CD4-positive, alpha-beta T cell treated with Interleukin-10 for 1 hour (primary cell): ENCODE measurements at places on chromosomes 5 and 9.

- peak; percentile 44 for DNase-seq
Measured at GRCh38 chr9:137761032-137761431, 116.5 kb upstream of the CACNA1B start.

DNA sequence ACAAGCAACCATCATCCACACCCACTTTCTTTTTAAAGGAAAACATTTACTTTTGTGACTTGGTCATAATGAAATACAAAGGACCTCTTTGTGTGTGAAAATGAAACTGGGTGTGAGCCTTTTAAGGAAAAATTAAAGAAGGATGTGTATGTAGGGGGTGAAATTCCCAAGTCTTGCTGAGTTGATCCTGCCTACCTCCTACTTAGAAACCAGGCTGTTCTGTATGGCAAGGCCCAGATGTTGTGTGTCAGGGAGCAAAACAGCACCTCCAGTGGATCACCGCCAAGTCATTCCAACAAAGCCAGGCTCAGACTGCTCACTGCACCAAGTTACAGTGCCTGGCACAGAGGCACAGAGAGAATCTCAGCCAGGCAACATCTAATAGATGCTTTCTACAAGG lies 198.5 kb upstream of the FBN2 start:
- DNase-seq, result no peak

GRCh38 chr9:13616491-13617035 lies 337.1 kb upstream of the MPDZ start:
- no peak for DNase-seq

DNA sequence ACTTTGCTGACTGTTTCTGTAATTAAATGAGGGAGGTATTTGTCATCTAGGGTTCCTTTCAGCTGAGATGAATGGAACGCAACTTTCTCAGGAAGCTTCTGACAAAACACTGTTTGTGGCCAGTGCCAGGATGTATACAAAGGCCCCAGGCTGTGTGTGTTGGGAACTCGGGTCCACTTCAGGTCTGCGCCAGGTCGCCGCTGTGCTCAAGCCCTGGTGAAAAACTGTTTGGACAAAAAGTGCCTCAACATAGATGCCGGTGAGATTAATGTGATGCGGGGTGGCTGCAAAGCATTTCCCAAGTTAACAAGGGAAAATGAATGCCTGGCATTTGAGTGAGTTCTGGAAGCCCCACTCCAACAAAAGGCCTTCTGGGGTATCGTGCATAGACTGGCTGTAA lies 156.4 kb downstream of the GABBR2 start:
- DNase-seq, result no peak

GRCh38 chr9:124427281-124427680 lies 12.0 kb upstream of the PSMB7 start:
- DNase-seq, result no peak

DNA sequence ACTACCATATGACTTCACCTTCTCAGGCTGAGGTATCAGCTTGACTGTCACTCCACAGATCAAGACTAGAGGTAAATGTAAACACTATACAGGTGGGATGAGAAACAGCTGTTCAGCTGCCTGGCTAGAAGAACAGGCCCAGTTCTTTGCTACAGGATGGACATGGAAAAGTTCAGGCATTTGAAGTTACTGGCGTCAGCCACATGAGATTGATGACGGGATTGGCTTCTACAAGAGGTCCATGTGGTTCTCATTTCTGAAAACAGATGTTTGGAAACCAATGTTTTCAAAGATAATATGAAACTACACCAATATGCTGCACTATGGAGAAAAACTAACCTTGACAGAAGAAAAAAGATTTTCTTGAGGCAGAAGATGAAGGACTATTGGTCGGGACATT lies 324.1 kb downstream of the CDH10 start:
- DNase-seq, result no peak

- DNase-seq, result no peak
Measured at GRCh38 chr9:5122116-5122515, 63.3 kb downstream of the INSL6 start.

DNA sequence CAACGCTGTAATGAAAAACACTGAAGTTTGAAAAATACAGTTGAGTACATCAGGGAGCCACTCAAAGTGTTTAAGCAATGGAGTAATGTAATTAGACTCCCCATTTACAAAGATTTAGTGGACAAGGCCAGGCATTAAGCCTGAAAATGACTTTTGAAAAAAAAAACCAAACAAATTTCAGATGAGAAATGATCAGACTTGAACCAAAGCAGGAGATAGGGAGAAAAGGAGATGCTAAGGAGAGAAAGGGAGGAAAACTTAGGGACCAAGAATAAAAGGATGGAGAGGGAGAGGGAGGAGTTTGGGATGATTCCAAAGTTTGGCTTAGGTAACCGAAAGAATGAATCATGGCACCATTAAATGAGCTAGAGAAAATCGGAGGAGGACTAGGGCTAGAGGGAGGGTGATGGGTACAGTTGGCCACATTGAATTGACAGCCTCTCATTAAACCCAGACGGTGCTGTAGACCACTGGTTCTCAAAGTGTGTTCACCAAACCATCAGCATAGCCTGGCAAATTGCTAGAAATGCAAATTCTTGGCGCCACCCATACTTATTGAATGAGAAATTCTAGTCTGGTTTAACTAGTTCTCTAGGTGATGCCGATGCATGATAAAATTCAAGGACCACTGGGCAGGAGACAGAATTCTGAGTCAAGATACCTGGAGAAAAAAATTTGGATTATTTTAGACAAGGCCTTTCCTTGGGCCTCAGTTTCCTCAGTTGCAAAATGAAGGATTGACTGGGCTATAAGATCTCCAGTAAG lies 6.2 kb upstream of the CPEB4 start:
- no peak for DNase-seq

- no peak for DNase-seq
Measured at GRCh38 chr5:69444127-69444754, 29.3 kb downstream of the MARVELD2 start.

DNA sequence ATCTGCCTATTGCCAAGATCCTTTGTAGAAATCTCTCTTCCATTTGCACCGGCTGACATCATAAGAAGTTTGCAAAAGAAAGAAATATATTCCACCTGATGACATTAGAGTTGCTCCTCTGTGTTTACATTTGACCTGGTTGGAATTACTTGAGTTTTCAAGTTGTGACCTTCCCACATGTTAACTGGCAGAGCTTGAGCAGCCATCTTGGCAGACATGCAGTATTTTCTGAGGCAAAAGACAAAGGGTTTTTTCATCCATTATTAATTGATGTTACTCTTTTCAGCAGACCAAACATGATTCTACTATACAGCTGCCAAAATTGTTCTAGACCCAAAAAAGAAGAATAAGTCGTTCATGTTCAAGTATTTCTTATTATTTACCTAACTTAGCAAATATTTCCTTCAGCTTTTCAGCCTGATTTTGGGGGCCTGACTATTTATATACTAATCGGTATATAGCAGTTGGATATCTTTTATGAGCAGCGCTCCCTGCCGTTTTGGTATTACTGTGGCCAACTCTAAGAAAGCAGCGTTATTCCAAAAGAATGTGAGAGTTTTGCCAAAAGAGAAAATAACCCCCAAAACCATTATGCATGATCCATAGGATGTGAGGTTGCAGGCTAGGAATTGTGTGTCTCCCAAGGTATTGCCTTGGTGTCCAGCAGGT lies 212.9 kb downstream of the PBX3 start:
- DNase-seq, result no peak

GRCh38 chr9:22214021-22214420 lies 204.9 kb upstream of the CDKN2B start:
- no peak for DNase-seq

- DNase-seq, result peak; percentile 52
Measured at GRCh38 chr9:3478549-3478953, 47.2 kb downstream of the RFX3 start.

DNA sequence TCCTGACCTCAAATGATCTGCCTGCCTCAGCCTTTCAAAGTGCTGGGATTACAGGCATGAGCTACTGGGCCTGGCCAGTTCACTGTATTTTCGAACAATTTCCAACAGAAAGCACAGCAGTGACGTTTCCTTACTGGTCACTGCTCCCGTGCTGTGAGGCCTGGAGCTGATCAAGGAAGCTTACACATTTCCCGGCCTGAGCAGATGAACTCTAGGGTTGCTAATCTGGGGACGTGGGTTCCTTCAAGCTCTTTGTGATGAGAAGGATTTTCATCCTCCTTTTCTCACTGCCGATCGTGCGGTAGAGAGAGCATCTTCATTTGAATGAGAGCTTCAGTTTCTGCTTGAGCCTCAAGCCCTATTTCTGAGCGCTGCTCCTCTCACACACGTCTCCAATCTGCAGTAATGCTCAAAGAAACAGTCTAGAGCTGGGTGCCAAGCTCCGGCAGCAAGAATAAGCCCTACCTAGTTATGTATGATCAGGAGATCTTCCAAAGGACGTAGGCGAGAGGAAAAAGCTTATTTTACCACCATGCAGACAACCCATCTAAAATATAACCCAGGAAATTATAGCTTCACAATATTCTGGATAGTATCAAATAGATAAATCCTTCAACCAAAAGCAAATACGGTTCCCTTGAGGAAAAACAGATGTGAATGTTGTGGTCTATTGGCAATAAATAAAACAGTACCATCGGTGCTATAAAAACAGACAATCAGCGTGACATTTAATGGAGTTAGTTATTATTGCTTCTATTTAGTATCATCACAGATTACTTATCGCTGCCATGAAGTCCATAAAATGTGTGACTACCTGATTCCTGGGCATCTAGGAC lies 7.3 kb upstream of the SPATA24 start:
- DNase-seq, result no peak

DNA sequence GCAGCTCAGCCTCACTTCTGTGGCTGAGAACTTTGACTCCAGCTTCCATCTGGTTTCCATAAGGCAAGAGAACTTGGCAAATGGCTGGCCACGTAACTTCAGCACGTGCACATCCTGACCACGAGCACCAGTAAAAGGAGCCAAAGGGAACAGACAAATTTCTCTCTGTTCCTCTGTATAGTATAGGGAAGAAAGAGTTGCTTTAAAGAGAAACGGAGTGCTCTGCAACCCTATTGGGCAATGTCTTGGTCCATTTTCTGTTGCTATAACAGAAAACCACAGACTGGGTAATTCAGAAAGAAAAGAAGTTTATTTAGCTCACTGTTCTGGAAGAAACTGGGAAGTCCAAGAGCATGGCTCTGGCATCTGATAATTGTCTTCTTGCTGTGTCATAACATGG lies 558.7 kb downstream of the ACTL7B start:
- DNase-seq, result no peak

DNA sequence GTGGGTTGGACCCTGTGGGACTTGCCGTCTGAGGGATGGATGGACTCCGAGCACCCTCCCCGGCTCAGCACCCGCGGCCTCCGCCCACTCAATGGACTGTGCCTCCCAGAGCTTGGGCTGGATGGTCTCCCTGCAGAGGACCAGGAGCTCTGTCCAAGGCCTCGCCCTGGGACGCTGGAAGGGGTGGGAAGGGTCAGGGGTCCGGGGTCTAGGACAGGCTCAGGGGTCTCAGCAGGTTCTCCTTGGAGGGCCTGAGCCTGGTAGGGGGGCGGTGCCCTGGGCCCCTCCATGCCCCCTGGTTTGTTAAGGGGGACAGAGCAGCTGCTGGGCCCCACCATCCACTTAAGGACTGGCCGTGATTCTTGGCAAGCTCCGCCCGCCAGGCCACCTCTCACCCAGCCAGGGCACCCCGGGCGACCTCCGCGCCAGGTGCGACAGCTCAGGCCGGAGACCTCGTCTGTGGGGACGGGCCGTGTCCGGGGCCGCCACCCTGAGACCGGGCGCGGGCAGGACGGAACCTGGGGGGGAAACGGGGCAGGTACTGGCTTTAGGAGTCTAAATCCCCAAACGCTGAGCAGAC lies 29.2 kb downstream of the EXOC3 start:
- DNase-seq, result no peak

DNA sequence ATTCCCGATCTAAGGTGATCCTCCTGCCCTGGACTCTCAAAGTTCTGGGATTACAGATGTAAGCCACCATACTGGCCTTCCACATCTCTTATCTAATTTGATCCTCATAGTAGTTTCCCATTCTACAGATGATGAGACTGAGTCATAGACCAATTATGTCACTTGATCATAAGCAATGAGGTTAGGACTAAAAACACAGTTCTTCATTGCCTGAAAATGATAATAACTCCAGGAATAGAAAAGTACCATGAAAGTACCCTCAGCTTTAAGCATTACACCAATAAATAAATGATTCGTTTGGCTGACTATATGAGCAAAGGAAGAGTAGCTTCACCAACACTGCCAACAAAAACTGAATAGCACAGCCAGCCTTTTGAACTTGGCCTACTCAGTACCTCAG lies 389.5 kb downstream of the ACTL7B start:
- no peak for DNase-seq

- no peak for DNase-seq
Measured at GRCh38 chr9:106874031-106874430, 11.1 kb downstream of the ZNF462 start.

- no peak for DNase-seq
Measured at GRCh38 chr9:126756876-126757415, 47.9 kb upstream of the ZBTB43 start.

DNA sequence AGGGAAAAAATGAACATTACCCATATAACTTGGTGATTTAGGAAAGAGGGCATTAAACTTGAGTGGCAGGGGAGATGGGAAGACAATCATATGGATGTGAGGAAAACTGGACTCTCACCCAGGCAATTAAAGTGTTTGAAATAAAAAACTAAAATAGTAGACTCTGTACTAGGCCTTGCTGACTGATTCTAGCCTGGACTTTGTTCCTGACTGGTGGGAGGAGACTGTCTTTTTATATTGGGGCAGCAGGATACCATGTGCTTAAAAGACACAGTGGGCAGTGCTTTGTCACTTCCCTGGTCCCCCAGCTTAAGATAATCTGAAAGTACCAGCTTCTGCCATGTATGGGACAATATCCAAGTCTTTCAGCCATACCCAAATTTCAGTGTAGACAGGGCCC lies 107.0 kb downstream of the ACTL7B start:
- no peak for DNase-seq

- no peak for DNase-seq
Measured at GRCh38 chr5:158485047-158485446, 614.7 kb downstream of the EBF1 start.

GRCh38 chr5:168883991-168884390 lies 304.8 kb upstream of the PANK3 start:
- no peak for DNase-seq

DNA sequence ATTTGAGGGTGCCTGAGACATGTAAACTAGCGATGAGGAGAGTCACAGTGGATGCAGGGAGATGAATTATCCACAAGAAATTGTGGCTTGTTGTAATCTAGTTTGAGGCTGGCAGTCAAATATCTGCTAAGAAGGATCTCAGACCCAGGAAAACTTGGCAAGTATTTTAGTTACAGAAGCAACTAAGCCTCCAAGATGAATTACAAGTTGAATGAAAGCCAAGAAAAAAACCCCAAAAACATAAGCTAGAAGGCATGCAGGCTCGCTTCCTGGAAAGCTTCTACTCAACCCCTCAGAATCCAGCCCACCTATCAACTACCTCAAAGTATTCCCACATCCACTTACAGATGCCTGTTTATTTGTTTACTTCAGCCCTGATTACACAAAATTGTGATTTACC lies 696.9 kb downstream of the MAT2B start:
- DNase-seq, result no peak

- DNase-seq, result peak; percentile 31
Measured at GRCh38 chr9:79583952-79584654, 12.3 kb downstream of the TLE4 start.
